ENCODE measurements at places on chromosomes 1 and 21.

GRCh38 chr1:46096269-46097148 lies 35.9 kb downstream of the PIK3R3 start:
- no peaks in the 10 kb centered on the region for H3K36me3 ChIP-seq
- DNase-seq: no peak
- no peak overlapping the region for H3K27ac ChIP-seq

DNA sequence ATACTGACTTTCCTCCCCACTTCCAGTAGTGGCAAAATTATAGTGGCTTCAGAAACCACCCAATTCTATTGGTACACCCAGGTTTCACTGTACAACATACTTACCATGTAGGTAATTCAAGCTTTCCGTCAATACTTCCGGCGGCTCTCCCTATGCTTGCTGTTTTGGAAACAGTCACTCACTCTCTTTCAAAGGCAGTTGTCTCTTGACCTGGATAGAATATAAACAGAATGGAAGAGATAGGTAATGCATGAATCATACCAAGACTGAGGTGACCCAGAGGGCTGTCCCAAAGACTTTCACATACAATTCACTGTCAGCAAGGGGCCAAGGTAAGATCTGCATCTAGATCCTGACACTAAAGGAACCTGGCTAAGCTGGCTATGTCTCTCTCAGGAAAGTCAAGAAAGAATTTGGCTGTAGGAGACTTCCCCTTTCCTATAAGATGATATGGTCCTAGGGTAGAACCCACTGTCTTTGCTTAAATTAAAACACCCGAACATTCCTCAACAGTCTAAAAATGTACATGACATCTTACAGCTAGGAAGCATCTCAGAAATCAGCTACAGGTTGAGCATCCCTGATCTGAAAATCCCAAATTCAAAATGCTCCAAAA lies 59.6 kb downstream of the LUZP1 start:
- no peaks in the 10 kb centered on the region for H3K27me3 ChIP-seq
- H3K4me3 ChIP-seq: no peak overlapping the region
- no peaks in the 10 kb centered on the region for H3K36me3 ChIP-seq
- DNase-seq: no peak

DNA sequence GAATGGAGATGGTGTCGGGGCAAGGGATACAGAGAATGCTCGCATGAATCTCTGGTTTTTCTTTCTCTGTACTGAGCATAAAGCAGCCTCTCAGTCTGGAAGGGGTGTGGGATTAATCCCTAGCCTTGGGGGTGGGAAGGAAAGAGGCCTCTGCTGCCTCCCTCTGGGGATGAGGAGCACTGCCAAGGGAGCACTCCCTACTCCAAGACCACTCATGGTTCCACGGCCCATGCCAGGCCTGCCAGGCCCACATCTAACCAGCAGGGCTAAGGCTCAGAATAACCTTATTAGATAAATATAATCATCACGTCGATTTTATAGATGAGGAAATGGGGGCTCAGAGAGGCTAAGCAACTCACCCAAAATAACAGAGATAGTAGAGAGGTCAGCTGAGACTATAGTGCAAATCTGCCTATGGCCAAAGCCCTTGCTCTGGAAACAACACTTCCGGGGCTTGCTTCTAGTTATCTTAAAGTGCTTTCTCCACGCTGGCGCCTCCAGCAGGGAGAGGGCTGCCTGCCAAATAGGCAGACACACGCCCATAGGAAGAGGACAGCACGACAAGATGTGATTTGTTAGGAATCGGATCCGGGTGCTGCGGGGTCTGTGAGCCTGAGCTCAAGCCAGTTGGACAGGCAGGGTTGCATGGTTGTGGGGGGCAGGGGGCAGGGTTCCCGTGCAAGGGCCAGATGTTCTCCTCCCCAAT lies 522 bp downstream of the TEX35 start:
- H3K27me3 ChIP-seq: no peaks in the 10 kb centered on the region

DNA sequence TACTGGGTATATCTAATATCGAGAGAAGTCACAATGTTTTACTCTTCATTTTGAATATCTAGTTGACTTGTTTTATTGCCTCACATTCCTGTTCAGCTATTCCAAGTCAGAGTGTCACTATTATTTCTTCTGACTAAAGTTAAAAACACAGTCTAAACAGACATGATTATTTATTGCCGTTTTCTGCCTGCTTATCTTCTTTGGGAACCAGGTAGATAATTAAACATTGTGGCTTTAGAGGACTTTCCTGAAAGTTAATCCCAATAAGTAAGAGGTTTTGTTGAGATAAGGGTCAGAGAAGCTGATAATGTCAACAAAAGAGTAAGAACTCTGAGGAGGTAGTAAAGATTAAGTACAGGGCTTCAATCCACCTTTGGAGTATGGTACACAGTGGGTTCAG lies 53.8 kb downstream of the PCNX2 start:
- DNase-seq: no peak
- H3K36me3 ChIP-seq: no peaks in the 10 kb centered on the region
- H3K4me3 ChIP-seq: no peak overlapping the region
- H3K4me1 ChIP-seq: no peaks in the 10 kb centered on the region
- H3K27ac ChIP-seq: no peak overlapping the region

DNA sequence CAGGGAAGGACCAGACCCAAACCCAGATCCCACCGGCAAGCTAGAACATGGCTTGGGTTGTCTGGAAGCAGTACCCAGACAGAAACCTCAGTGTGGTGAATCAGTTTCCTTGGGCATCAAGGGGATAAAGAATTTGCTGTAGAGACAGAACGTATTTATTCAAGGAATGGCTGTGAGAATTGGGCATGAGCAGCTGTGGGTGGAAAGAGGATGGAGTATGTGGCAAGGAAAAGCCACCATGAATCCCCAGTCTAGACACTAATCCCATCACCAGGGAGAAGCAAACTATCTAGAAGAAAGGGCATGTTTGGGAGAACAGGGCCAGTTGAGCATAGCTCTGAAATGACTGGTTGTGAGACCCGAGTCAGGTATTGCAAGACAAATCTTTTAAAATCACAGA lies 109.2 kb downstream of the TOMM20 start:
- no peak overlapping the region for H3K27ac ChIP-seq
- no peaks in the 10 kb centered on the region for H3K36me3 ChIP-seq
- H3K4me3 ChIP-seq: no peak overlapping the region
- peaks cover 5% of the 10 kb centered on the region for H3K4me1 ChIP-seq
- no peaks in the 10 kb centered on the region for H3K27me3 ChIP-seq
